Thymus (tissue), 14 donors: ENCODE measurements at places on chromosomes 12 and 14. TPM values are rescaled to one million over a fixed set of nuclear protein-coding genes. Genes with fewer than 3 reads are reported as not detected.

Gene KRT85
- 0.59 TPM for polyA plus RNA-seq

Gene GALNT8
- 0.30 TPM for polyA plus RNA-seq

Gene MAGOHB
- 38.4 TPM for polyA plus RNA-seq

Gene LRRK2
- polyA plus RNA-seq = 10.4 TPM

Gene BTBD7
- 10.5 TPM for polyA plus RNA-seq

Gene EMC9
- 40.8 TPM for polyA plus RNA-seq

Gene DIO2
- polyA plus RNA-seq = 1.3 TPM

Gene CAMKK2
- 14.0 TPM for polyA plus RNA-seq

Gene GALNT16
- polyA plus RNA-seq = 0.91 TPM

Gene TAS2R7
- polyA plus RNA-seq = not detected

Gene OSBPL8
- polyA plus RNA-seq = 32.7 TPM

Gene RASSF8
- 15.3 TPM for polyA plus RNA-seq

Gene HVCN1
- 35.1 TPM for polyA plus RNA-seq

Gene KLRK1
- polyA plus RNA-seq = 27.0 TPM

Gene SPX
- polyA plus RNA-seq = 4.1 TPM

Gene TBX5
- polyA plus RNA-seq = 0.02 TPM

- DNase-seq = no peak
Observed at GRCh38 chr12:88310069-88310468, 168.0 kb downstream of the TMTC3 start.

- no peak for DNase-seq
Observed at GRCh38 chr12:52907092-52907810, 2.4 kb upstream of the KRT8 start.

- DNase-seq = no peak
Observed at GRCh38 chr12:107007411-107007810, 20.5 kb upstream of the MTERF2 start.

DNA sequence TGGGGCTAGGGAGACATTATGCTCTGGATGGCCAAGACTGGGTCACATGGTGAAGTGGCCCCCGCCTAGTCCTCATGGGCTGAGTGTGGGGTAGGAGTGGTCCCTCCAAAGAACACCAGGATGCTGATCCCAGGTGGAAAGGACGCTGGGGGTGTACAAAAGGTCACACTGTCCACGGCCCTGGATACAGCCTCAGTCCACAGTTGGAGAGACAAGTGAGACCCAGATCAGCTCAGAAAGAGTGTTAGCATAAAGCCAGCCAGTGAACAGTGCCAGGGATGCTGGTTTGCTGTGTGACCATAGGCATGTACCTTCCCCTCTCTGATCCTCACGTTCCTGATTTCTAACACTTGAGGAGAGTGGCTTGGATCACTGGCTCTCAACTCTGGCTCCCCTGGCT lies 13.4 kb upstream of the OAS2 start:
- DNase-seq = no peak

GRCh38 chr12:29655861-29656260 lies 127.9 kb downstream of the TMTC1 start:
- no peak for DNase-seq

GRCh38 chr14:71267691-71268090 lies 360.4 kb downstream of the PCNX1 start:
- no peak for DNase-seq

DNA sequence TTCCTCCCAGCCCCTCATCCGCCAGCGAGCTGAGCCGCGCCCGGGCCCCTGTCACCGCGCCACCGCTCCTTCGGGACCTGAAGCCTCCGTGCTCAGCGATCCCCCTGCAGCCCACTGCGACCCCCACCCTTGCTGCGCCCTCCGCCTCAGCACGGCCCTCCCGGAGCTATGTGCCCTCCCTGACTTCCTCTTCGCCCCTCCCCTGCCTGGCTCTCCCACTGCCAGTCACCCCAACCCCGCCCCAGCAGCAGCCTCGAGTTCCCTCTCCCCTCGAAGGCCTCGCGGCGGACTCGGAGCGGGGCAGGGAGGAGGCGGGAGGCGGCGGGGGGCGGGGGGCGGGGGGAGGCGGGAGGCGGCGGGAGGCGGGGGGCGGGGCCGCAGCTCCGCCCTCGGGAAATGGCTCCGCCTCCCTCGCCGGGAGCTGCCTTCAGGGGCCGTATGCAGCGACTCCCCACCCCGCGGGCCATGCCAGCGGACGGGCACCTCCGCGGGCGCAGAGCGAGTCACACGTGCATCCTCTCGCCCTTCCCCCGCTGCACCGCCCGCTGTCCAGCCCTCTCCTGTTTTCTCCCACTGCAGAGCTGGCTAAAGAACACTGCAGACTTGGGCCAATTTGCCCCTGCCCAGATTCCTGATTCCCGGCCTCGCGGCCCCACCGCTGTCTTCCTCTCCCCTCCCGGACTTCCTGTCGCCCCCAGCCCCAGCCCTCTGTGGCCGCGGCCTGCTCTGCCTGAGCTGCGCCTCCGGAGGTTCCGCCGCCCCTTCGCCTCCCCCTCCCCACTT lies 29.1 kb upstream of the ADIPOR2 start:
- peak; percentile 33 for DNase-seq

- peak; percentile 33 for DNase-seq
Observed at GRCh38 chr12:110661337-110661972, 27.5 kb downstream of the HVCN1 start.

- no peak for DNase-seq
Observed at GRCh38 chr14:43981135-43981768, 525.8 kb downstream of the FSCB start.

DNA sequence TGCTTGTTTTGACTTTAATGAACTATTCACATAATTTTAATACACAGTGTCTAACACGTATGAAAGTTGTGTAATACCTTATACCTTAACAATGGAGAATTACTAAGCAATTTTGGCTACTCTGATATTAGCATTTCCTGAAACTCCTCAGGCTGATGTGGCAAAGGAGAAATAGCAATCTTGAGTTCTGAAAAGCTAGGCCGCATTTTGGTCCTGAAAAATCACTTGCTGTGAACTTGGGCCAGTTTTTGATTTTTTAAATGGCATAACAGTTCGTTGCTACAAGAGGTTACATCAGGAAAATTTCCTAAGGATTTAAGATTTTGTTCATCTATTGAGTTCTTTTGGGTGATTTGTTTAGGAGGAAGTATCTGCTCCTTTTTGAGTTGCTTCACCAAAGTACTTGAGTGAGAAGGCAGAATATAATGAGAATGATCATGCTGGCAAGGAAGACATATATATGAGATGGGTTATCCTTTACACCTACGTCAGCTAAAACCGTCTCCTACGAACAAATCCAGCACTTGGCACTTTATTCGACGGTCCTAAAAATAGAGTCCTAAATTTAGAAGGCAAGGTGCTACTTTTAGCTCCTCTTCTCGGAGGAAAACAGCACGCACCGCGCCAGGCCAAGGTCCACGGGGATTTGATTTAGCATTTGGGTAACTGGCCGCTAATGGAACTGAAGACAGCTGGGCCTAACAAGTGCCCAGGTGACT lies 32.2 kb downstream of the MIA2 start:
- DNase-seq = no peak

DNA sequence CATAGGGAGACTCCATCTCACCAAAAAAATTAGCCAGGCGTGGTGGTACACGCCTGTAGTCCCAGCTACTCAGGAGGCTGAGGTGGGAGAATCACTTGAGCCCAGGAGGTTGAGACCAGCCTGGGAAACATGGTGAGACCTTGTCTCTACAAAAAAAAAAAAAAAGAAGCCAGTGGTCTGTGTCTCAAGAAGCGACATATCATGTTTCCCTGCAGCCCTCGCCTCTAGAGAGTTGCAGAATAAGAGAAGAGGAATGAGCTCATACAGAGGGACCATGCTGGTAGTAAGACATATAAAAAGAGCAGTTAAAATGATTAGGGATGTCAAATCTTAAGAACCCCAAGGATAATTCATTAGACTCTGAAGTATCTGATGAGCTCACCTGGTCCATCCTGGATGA lies 39.4 kb upstream of the BICDL1 start:
- no peak for DNase-seq

DNA sequence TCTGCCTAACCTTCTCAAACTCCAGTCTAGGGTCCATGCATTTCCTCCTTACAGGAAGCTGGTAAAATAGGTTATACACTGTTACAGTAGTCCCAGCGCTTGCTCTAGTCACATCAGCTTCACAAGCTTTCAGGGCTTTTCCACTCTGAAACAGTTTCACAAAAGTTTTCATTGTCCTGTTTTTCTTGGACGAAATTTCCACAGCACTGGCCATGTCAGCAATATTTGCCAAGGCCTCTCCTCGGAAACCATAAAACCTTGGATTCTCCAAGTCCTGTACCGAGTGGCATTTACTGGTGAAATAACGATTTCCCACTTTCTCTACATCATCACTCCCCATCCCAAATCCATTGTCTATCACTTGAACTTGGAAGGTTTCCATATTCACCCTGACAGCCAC lies 2.1 kb downstream of the MLH3 start:
- no peak for DNase-seq

GRCh38 chr12:75212072-75212471 lies 2.4 kb upstream of the KCNC2 start:
- DNase-seq = no peak

DNA sequence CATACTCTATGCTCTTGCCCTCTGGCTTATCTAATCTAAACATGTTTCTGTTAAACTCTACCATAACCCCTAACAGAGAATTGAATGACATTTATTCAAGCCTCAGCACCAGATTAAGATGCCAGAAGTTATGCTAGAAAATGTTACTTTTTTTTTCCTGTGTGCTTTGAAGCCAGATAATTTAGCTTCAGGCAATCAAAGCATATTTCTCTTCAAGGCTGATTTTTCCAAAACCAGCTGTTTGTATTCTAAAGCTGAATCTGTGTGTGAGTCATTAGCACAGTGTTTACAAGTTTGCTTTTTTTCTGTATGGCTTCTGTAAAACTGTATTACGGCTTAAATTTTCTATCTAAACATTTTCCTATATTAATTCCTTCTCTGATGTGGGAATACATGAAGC lies 326.1 kb downstream of the FSCB start:
- no peak for DNase-seq

- DNase-seq = no peak
Observed at GRCh38 chr12:53338017-53338416, 1.9 kb upstream of the SP7 start.

GRCh38 chr14:60035177-60035576 lies 56.5 kb upstream of the PCNX4 start:
- no peak for DNase-seq

- DNase-seq = no peak
Observed at GRCh38 chr14:101257551-101257950, 303.7 kb upstream of the DIO3 start.

DNA sequence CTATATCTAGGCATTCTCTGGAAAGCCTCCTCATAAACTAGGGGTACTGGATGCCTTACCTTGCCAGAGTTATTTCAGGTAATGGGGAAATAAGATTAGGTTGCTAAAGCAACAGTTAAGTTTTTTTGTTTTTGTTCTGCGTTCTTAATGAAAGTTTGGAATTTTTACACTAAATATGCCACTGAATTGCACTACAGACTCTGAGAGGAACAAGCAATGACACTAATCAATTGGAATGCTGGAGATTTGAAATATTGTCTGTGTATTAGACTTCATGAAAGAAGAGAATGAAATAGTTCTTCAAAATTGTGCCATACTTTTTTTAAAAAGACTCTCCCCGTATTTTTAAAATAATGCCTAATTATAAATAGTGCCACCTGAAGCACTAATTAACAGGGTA lies 287.8 kb downstream of the NAV3 start:
- DNase-seq = no peak

DNA sequence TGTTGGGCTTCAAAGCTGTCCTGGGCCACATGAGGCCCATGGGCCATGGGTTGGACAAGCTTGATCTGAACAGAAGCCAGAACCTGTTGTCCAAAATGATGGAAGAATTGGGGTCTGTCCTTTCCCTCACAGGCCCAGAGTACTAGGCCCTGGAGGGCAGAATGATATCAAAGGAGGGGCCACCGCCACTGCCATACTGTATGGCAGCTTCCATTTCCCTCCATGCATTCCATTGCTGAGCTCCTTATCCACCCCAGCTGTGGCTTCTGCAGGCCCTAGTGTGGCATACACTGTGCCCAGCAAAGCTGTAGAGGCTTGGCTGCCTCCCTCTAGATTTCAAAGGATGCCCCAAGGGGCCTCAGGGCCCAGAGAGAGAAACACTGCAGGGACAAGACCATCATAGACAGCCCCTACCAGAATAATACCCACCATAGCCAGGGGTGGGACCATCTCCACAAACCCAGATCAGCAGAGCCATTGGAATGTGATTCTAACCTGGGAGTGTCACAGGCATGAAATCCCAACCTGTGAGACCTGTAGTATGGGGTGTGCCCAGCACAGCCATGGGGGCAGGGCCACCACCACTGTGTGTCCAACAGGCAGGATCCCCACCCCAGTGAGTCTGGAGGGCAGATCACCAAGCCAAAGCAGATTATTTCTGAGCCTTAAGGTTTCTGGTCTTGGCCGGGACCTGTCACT lies 61.4 kb upstream of the BEGAIN start:
- DNase-seq = no peak

GRCh38 chr14:79578470-79578869 lies 632.8 kb downstream of the DIO2 start:
- DNase-seq = no peak

DNA sequence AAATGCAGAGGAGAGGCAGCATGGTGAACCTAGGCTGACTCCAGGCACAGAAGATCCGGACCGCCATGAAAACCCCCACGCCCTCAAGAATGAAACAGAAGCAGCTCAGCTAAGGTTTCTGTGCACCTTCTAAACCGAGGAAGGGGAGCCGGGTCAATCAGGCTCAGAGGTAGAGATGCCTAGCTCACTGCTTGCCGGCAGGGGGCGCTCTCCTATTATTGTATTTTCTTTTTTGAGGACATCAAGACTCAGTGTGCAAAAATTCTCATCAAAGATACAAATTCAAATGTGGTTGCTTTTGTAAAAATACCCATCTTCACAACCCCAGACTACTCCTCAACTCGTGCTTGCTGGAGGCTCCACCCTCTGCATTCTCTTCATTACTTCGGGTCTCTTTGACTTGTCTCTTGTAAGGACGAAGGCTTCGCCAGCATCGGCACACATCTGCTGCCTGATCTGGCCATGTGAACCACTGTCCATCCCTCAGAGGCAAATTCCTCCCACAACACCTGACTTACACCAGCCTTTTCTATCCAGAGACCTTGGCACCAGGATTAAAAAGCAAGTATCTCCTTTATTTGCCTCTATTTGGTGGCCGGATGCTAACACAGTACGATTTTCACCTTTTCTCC lies 33.4 kb upstream of the RNASE3 start:
- peak; percentile 65 for DNase-seq

GRCh38 chr12:107495604-107496003 lies 190.0 kb upstream of the PWP1 start:
- DNase-seq = no peak

- DNase-seq = no peak
Observed at GRCh38 chr12:67147447-67147846, 121.7 kb upstream of the CAND1 start.

DNA sequence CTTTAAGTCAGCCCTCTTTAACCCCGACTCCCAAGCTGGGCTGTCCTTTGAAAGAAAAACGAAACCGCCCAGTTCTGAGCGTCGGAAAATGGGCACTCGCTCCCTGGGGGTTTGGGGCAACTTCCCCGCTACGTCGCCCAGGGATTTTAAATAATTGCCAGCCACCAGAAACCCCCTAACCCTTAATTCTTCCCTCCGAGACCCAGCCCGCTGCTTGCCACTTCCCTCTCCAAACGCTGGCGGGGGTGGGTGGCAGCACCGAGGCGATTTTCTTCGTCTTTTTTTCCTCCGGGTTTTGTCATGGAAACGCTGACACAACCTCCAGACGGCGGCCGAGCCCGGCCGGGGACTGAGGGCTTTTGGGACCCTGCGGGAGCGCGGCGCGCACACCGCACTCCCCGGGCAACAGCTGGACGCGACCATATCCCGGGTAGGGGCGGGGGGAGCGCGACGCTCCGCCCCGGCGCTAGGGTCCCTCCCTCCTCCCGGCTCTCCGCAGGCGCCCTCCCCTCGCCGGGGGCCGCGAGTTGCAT lies at the start of gene CHST11:
TSS of gene CHST11 (plus strand) at position 532 of the 533 bp plus-strand sequence.
- DNase-seq = peak; percentile 79
